ENCODE measurements at places on chromosomes 4 and X. TPM values are rescaled to one million over a fixed set of nuclear protein-coding genes. Genes with fewer than 3 reads are reported as not detected.

DNA sequence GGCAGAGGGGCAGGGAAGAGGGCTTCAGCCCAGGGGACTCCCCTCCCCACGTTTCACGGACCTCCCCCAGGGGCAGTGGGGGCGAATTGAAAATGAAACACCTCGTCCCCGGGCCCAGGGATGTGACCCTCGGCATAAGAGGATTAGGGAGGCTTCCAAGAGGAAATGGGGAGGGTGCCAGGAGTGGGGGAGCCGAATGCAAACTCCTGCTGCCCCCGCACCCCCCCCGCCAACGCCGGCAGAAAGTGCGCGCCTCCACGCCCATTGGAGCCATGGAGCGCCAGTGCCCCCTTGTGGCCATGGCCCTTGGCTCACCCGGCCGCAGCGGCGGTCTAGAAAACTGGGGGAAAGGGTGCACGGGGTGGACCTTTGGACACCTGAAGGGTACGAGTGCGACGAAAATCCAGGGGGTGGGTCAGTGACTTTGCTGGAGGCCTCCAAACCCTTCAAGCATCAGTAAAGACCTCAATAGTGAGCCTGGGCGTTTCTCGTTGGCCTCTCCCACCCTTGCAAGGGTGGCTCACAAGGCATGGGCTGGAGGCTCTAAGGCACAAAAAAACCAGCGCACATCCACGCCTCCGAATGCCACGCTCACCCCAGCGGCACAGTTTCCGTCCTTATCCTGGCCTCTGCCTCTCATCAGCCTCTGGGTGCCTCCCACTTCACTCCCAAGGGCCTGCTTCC is 120.8 kb upstream of the PJA1 start:
- ATAC-seq = peak; percentile 76

Gene PRPS2
- total RNA-seq = 37.3 TPM

DNA sequence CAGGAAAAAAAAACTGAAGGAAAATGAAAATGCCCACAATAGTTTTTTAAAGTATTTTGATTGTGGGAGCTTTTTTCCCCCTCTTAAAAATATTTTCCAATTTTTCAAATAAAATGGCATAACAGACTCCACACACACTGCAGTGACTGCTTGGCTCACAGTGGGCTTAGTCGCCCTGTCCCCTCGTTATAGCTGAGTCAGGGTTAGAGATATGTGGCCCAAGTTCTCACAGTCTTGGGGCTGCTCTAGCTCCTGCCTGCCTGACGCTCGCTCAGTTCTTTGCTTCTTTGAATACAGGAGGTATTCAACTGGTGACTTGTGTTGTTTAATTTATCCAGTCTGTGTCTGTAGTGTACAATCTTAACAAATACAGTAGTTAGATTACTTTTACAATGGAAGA is 47.7 kb downstream of the BEND2 start:
- no peak for ATAC-seq

DNA sequence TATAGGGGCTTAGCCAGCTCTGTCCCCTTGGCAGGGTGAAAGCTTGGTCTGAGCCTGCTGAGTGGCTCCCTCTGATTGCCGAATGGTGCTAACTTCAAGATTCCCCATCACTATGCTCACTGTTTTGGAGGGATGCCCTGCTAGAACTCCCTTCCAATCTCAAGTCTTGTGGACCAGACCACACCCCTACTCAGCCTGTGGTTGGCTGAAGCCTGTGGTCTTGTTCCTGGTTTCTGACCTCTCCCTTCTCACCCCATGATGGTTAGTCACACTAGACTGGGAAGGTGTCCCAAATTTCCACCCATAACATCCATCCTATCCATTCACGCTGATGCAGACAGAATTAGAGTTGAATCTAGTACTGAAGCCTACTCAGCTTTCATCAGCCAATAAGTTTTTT is 184.7 kb upstream of the NDP start:
- ATAC-seq = no peak

- no peak for ATAC-seq
These were observed 3.0 kb upstream of the XG start for GRCh38 chrX:2748815-2749188.

Gene SPACA5
- total RNA-seq = not detected
